Esophagus mucosa (tissue), 1 donor: ENCODE measurements at places on chromosomes 7 and 10. TPM values are rescaled to one million over a fixed set of nuclear protein-coding genes. Genes with fewer than 3 reads are reported as not detected.

The NAT16 gene
- not detected for total RNA-seq

The FXYD4 gene
- total RNA-seq, result not detected

The WDFY4 gene
- total RNA-seq, result 1.6 TPM

The PDE6C gene
- total RNA-seq, result not detected

The LIPF gene
- not detected for total RNA-seq

The NPFFR1 gene
- 0.04 TPM for total RNA-seq

The HOXA10 gene
- total RNA-seq, result 1.1 TPM

The CTAGE8 gene
- 1.8 TPM for total RNA-seq

The GATA3 gene
- total RNA-seq, result 0.76 TPM

The MGMT gene
- 16.5 TPM for total RNA-seq

The DPYSL4 gene
- 1.6 TPM for total RNA-seq

The FAM24A gene
- not detected for total RNA-seq

The PON1 gene
- not detected for total RNA-seq

The CNPY1 gene
- not detected for total RNA-seq

The NODAL gene
- 0.48 TPM for total RNA-seq

The RBP3 gene
- not detected for total RNA-seq

The TFEC gene
- 0.56 TPM for total RNA-seq
